NK-92 treated with Interleukin-12 subunit alpha and Interleukin-12 subunit beta, amount 100 ng/mL, for 24 hours (cell line): ENCODE measurements at places on chromosomes 2 and 18.

- no peak for DNase-seq
Measured at GRCh38 chr18:78041218-78041617, 791.6 kb downstream of the GALR1 start.

DNA sequence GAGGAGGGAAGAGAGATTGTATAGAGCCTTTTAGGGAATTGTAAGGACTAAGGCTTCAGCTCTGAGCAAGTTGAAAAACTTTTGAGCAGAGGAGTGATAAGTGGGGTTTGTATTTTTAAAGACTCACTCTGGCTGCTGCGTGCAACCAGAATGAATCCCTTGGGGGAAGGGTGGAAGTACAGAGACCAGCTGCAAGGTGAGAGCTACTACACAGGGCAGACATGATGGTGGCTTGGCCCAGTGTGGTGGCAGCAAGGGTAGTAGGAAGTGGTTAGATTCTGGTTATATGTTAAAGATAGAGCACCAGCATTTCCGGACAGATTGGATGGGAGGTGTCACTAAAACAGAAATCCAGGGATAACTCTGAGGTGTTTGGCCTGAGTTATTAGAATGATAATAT, 10.1 kb upstream of the SESTD1 start:
- no peak for DNase-seq

- DNase-seq = no peak
Measured at GRCh38 chr2:198008230-198008629, 203.8 kb downstream of the PLCL1 start.

GRCh38 chr2:20509301-20509769, 62.5 kb downstream of the RHOB start:
- DNase-seq = no peak

- no peak for DNase-seq
Measured at GRCh38 chr18:8468191-8468590, 141.0 kb upstream of the RAB12 start.

DNA sequence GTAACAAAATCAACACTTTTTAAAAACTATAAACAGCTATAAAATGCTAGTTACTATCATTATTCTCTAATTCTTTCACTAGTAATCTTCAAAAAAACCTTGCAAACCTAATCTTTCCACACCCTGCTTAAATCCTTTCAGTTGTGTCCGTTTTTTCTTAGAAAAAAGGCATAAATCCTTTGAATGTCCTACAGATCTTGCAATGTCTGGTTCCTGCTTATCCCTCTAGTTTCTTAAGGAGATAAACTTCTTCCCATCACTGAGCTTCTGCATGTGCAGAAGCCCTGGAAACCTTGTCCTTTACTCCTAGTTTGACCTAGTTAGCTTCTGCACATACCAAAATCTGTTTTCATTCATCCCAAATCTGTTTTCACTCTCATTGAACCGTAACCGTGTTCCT, 1.3 kb upstream of the PNO1 start:
- DNase-seq = no peak

GRCh38 chr2:106342831-106343251, 125.4 kb downstream of the RGPD3 start:
- DNase-seq = no peak

DNA sequence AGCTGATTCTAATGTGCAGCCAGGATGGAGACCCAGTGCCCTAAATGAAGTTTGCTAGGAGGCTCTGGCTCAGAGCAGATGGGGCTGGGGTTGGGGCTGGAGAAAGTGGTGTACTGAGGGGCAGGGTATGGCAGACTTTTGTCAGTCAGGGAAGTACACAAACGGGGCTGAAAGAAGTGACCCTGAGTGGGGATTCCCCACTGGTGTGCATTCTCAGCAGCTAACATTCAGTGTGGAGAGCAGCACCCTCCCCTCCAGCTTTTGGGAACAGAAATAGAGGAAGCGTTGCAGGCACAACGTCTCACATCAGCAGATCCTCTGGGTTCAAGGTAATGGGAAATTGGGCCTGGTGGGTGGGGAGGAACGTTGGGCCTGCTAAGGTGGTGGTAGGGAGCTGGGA, 89.1 kb upstream of the GCFC2 start:
- no peak for DNase-seq
